Motor neuron (in vitro differentiated cells): ENCODE measurements at places on chromosomes 4 and X.

DNA sequence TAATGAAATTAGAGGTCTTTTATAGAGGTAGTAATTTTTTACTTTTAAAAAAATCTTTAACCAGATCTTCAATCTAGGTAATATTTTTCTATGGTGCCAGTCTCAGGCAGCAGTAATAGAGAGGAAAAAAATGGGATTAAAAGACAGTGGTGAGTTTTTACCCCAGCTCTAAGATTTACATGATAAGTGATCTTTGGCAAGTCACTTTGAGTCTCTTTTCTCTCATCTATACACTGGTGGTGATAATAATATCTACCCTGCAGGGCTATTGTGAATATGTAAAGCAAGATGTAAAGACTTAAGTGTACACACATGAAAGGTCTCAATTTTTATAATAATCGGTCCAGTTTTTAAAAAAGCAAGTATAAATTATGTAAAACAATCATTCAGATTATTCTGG, 786.2 kb upstream of the POU3F4 start:
- ATAC-seq = no peak

DNA sequence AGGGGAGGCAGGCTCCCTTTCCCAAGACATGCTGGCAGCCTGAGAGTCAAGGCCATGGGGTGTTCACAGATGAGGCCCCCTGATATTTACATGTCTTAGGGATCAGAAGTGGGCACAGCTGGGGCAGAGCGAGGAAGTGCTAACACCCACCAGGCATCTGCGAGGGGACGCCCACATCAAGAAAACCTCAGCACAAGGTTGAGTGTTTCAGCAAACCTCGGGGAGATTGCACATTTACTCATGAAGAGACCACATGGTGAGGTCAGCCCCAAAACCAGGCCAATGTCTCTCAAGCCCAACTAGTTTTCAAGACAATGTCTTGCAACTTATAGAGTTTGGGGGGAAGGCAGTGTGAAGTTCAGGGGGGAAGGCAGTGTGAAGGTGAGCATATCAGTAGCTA, 55.2 kb downstream of the CLNK start:
- ATAC-seq = no peak

GRCh38 chr4:184346682-184347081, 127.7 kb downstream of the IRF2 start:
- no peak for ATAC-seq

- ATAC-seq = no peak
Measured at GRCh38 chrX:24703185-24703494, 9.4 kb downstream of the POLA1 start.

- no peak for ATAC-seq
Measured at GRCh38 chr4:59818656-59819055, 1381.5 kb upstream of the ADGRL3 start.

DNA sequence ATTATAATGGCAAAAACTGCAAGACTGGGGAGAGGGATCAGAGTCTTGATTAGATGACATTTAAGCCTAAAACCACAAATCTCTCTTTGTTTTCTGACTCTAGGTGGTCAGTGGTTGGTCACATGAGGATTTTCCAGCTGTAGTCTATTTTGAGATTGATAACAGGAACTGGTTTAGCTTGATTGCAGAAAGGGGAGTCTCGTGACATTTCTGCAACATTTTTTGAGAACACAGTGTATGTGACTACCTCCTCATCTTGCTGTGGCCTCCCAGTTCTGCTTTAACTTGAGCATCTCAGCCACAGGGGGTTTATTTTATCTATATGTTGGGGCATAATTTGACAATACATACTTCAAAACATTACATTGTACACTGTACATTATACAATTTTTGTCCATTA, 726.4 kb upstream of the MAGEB2 start:
- ATAC-seq = no peak

GRCh38 chr4:4248885-4249203, 821 bp upstream of the TMEM128 start:
- ATAC-seq = no peak

- ATAC-seq = no peak
Measured at GRCh38 chr4:29213020-29213419, 1507.1 kb upstream of the PCDH7 start.

DNA sequence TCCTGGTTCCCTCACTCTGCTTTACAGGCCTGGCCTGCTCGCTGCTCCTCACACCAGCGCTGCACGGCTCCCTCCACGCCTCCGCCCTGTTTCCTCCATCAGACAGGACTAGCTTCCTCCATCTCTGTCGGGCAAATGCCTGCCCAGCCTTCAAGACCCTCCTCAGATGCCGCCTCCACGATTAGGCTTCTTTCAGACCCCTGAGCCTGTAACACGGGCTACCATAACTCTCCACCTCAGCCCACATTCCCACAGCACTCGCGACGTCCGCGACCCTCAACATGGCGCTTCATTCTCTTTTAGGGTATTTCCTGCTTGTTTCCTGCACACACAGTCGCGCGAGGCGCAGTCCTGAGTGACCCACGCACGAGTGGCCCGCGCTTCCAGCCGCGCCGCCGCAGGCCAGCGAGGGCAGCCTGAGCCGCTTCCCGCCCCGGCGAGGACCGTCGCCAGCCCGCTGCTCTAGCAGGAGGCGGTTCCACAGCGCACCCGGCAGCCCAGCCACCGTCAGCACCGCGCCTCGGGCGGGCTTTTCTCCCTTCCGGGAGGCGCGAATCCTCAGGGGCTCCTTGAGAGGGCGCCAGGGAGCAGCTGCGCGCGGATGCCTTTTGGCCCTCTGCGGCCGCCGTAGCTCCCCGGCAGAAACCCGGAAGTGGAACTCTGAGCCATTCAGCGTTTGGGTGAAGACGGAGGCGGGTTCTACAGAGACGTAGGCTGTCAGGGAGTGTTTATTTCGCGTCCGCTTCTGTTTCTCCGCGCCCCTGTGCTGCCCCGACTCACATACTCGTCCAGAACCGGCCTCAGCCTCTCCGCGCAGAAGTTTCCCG, at the start of gene FRG1:
Gene FRG1, plus strand, starts transcription at position 695 of the 827 bp plus-strand sequence. CDS start 138 bp downstream, outside the sequence.
- peak; percentile 97 for ATAC-seq

GRCh38 chrX:73940893-73941470, 363.0 kb upstream of the ZCCHC13 start:
- ATAC-seq = no peak

GRCh38 chr4:56743550-56743949, 62.5 kb upstream of the HOPX start:
- ATAC-seq = no peak

- no peak for ATAC-seq
Measured at GRCh38 chrX:20729416-20729815, 462.7 kb upstream of the RPS6KA3 start.

DNA sequence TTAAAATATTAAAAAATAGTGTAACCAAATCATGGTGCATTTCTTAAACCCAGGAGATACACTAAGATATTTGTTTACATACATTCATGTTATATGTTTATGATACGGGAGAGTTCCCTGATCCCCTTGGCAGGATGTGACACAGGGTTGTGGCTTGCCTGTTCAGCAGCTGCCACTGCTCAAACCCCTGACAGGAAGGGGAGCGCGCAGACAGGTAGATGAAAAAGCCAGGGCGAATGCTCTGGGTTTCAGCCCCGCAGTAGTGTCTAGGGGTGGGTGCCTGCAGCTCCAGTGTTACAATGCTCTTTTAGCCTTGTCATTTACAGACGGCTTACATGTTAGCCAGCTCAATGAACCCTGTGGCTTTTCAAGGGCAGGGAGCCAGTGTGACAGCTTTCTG, 1343.8 kb upstream of the IGFBP7 start:
- no peak for ATAC-seq

GRCh38 chrX:39574178-39574577, 523.6 kb downstream of the BCOR start:
- ATAC-seq = no peak

DNA sequence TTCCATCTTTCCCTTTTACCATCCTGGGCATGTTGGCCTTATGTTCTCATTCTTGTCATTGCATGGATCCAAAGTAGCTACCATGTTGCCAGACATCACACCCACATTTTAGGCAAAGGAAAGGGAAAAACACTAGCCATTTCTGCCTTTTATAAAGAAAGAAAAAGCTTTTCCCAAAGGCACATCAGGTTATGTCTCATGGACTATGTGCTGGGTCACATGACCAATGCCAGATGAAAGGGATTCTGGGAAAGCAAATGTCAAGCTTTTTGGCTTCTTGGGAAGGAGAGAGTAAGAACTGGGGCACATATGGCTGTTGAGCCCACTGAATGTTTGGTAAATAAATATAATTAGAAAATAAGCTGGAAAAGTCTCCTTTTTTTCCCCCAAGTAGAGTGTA, 4.3 kb upstream of the SOD3 start:
- ATAC-seq = no peak

DNA sequence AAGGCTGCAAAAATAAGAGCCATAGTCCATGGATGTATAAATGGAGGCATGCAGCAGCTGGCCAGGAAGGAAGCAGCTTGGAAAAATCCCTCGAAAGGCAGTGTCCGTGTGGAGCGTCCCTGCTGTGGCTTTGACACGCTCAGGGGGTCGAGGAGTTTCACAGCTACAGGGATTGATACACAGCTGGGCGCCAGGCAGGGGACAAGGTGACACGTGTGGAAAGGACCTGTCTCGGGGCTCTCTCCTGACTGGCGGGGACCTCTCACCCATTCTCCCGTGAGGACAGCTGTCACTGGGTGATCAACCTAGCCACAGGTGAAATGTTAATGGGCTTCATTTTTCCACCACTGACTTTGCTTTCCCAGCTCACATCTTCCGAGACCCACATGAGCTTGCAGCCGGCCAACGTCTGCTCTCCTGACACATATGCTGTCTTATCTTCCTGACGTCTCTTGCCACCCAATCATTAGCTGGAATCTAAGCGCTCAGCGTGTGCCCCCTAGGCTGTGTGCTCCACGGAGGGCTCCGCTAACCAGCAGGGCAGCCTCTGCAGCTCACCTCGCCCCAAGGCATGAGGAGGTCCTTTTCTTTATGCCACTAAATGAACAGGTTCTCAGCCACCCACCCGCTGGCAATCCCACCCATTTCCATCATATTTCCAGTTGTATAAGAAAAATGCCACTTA, 89.4 kb upstream of the AFAP1 start:
- no peak for ATAC-seq

DNA sequence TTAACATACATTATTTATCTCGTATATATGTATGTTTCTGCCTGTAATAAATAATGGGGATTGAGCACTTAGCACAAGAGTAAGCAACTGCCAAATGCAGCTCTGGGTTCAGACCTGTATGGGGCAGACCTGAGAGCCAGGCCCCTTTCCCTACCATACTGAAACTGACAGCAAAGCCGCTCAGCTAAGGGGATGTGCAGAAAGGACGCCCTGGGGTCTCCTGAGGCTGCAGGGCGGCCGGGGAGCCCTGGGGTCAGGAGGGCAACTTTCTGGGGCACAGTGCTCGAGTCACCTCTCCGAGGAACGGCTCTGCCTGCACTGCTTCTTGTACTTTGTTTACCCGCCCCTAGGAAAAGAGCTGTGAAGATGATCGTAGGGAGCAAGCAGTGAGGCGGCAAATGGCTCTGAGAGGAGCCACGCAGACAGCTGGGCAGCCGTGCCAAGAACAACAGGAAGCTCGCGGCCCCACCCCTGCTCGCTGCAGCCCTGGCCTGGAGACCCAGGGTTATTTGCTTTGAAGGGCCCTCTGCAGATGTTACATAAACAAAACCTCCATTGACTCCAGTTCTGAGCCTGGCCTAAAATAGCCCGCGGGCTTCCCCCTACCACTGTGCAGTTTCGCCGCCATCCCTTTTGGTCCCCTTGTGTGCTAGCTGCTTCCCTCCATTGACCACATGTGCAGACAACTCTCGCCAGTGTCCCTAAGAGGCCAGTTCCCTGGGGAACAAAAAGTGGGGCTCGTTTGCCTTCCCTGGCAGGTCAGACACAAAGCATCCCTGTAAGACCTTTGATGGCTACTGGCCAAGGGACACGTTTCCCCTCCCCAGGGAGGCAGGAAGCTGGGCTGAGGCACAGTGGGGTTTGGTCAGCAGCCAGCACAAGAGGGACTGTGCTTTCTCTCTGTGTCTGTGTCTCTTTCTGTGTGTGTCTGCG, 111.3 kb upstream of the LNX1 start:
- peak; percentile 95 for ATAC-seq

- ATAC-seq = no peak
Measured at GRCh38 chr4:137711502-137711901, 179.2 kb upstream of the PCDH18 start.

- ATAC-seq = no peak
Measured at GRCh38 chr4:38660838-38661237, 3.2 kb upstream of the KLF3 start.

GRCh38 chr4:151777471-151777870, 16.7 kb upstream of the GATB start:
- no peak for ATAC-seq

DNA sequence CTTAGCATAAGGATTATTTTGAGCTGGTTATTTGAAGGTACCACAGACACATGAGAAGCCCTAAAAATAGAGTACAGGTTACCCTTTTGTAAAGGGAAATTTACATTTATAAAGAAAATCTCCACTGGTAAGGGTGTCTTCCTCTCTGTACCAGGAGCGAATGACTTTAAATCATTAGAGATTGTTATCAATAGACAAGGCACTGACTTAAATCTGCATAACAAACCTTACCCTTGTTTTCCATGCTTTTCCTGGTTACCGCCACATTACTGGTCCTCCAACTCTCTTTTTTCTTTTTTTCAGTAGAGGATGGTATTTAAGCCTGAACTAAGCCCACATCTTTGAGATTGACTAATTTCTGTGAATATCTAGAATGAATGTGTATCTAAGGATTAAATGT, 129.8 kb downstream of the SLC7A11 start:
- no peak for ATAC-seq

DNA sequence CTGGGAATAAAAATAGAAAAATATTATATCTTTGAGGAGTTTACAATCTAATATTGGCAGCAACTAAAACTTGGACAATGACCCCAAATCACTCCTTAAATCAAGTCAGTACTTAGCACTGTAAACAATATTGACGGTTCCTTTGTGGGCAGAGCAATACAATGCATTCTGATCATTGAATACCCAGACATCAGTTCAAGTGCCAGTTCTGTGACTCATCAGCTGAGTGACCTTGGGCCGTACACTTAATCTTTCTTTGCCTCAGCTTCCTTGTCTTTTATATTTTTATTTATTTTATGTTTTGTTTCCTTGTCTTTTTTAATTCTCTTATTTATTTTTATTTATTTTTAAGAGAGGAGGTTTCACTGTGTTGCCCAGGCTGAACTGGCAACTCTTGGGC, 112.2 kb upstream of the ANXA3 start:
- ATAC-seq = no peak

DNA sequence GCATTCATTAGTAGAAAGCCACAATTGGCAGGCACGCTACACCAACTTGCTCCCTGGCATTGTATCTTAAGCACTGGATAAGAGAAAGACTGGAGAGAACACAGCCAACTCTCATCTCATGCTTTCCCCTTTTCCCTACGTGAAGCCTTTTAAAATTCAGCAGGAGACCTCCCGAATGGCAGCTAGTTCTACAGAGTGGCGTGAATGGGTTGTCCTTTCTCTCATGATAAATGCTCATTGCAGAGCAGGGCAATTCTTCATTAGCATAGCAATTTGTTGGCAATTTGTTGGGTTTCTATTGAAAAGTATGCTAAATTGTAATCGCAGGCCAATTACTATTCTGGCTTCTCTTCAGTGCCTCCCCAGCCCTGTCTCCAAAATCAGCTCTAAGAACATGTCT, 48.0 kb downstream of the SEPTIN11 start:
- peak; percentile 30 for ATAC-seq

- no peak for ATAC-seq
Measured at GRCh38 chr4:112270640-112271421, 14.9 kb downstream of the TIFA start.

- ATAC-seq = peak; percentile 3
Measured at GRCh38 chr4:48831532-48832030, 693 bp downstream of the OCIAD1 start.

GRCh38 chr4:73676861-73677323, 56.7 kb upstream of the RASSF6 start:
- no peak for ATAC-seq

GRCh38 chr4:53494851-53495250, 96.4 kb downstream of the LNX1 start:
- ATAC-seq = no peak
